CD4-positive, alpha-beta T cell treated with Interleukin-4 for 1 hour (primary cell): ENCODE measurements at places on chromosomes 2 and 18.

GRCh38 chr2:220708366-220708765 lies 863.7 kb downstream of the EPHA4 start:
- no peak for DNase-seq

DNA sequence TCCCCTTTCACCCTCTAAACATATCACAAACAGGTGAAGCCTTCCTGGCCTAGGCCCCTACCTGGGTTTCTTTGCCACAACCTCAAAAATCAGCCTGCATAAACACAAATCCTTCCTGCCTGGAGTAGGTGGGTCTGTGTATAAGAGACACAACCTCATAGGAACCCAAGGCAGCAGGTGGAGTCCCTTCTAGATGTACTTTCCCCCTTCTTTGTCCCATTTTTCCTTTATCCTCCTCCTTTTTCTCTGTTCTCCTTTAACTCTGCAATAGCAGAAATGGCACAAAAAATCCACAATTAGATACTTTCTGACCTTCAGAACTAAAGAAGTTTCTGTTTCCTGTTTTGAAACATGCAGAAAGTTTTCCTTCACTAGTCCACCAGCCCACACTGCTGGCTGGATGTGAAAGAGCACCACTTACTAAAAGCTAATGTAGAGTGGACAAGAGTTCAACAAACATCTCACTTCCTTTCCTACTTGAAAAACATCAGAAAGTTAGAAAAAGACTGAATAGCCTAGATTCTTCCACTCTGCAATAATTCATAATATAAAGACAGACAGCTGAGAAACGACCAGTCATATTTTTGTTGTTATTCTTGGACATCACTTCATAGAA lies 11.2 kb downstream of the SLC40A1 start:
- DNase-seq, result no peak

GRCh38 chr2:61179701-61180639 lies 18.0 kb downstream of the C2orf74 start:
- DNase-seq, result no peak

DNA sequence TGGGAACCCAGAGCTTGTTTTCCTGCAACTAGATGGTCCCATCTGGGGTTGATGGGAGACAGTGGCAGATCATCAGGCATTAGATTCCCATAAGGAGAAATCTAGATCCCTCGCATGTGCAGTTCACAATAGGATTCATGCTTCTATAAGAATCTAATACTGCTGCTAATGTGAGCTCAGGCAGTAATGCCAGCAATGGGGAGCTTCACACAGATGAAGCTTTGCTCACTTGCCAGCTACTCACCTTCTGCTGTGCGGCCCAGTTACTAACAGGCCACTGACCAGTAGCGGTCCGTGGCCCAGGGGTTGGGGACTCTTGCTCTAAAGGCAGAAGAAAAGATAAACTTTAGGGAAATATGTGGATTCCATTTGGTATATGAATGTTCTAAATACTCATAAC lies 192.9 kb downstream of the AFF3 start:
- no peak for DNase-seq

- no peak for DNase-seq
Measured at GRCh38 chr2:1339388-1340140, 73.7 kb upstream of the TPO start.

DNA sequence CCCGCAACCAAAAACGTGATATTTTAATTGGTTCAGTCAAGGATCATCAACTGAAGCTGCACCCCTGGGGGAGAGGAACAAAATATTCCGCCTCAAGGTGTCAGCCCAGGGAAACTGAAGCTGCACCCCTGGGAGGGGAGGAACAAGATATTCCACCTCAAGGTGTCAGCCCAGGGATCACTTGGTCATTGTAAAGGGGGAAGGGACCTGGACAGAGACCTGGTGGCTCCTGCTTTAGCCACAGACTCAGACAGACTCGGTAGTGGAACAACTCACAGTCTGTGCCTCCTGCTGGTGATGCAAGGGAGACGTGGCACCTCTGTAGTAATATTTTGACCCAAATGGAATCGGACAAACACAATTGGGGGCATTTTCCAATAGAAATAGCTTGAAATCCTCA lies 75.1 kb downstream of the GBX2 start:
- no peak for DNase-seq

DNA sequence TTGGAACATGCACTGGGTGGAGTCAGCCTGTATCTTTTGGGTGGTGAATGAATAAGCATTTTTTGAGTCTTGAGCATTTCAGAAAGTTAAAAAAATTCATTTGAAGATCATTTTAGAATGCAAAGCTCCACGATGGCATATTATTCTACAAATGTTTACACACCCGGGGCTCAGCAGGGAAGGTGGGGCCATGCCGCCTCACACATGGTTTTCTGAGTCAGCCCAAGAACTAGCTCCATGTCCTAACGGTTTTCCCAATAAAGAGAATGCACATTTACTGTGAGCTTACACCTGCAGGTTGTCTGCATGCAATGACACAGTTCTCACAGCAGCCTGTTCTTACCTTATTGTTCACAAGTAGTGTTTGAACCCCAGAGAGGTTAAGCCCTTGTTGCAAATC lies 670.3 kb downstream of the GALR1 start:
- no peak for DNase-seq
